Calu3 (cell line): ENCODE measurements at places on chromosomes 5 and 9.

DNA sequence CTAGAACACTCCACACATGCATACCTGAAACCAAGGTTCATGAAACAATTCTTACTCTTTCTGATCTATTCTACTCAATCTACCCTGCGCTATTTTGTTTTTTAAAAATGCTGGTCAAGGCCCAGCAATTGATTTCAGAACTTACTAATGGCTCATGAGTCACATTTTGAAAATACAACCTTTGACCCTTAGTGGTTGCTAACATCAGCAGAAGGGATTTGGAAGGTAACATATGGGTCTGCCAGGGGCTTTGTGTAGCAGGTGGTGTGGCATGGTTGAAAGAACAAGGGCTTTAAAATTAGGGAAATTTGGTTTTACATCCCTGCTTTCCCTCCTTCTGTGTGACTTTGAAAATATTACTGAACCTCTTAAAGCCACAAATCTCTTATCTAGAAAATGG is 101.4 kb downstream of the ATG10 start:
- no peak for DNase-seq

GRCh38 chr5:164027738-164028137 is 522.3 kb downstream of the MAT2B start:
- no peak for DNase-seq

DNA sequence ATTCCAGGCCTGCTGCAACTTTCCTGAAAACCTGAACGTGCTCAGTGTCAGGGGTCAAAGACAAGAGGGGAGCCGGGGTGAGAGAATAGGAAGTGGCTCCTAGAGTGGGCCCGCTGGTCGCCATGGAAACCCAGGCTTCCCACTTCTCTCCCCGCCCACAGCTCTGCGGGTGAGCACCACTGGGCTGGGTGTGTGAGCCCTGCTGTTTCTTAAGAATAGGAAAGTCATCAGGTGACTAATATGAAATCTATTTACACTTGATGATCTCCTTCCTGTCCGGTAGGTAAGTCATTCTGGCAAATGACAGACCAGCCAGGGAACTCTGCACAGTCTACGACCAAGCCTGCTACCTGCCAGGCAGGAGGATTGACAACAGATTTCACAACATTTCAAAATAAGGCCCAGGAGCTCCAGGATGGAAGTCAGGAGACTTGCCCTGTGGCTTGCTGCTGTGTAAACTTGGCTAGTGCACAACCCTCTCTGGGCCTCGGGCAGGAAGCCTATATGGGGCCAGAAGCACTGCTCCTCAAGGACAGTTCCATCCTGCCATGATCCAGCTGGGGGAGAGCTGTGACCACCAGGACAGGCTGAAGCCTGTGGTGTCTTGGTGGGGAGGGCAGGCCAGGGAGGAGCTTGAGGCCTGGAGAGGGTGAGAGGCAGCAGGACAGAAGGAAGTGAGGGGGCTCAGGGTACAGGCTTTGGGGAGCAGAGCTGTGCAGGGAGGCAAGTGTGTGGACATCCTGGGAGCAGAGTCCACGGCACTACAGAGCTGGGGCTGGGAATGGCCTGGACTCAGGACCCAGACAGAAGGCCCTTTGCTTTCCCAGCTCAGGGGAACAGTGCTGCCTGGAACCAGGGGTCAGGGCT is 60.6 kb downstream of the SHB start:
- peak; percentile 50 for DNase-seq

DNA sequence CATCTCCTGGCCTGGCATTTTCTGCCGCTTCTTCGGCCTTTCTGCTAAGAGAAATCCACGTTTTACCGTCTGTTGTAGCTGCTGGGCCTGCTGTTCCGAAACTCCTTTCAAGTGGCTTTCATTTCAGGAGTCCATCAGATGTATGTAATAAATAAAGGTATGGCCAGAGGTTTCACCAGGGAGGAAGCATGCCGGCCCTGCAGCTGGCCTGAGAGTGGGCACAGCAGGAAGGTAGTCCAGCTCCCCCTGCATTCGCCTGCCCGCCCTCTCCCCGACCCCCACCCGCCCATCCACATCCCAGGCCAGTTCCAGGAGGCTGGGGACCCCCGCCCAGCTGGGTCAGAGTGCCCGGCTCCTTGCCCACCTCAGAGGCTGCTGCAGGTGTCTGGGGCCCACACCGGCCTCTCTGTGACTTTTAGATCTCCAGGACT is 46.4 kb upstream of the EXOC3 start:
- DNase-seq, result no peak

- DNase-seq, result peak; percentile 89
These were observed at the start of gene FOXD1 for GRCh38 chr5:73448463-73449136. FOXD1 (minus strand) TSS chr5:73448777; CDS start chr5:73448362, 415 bp downstream.

DNA sequence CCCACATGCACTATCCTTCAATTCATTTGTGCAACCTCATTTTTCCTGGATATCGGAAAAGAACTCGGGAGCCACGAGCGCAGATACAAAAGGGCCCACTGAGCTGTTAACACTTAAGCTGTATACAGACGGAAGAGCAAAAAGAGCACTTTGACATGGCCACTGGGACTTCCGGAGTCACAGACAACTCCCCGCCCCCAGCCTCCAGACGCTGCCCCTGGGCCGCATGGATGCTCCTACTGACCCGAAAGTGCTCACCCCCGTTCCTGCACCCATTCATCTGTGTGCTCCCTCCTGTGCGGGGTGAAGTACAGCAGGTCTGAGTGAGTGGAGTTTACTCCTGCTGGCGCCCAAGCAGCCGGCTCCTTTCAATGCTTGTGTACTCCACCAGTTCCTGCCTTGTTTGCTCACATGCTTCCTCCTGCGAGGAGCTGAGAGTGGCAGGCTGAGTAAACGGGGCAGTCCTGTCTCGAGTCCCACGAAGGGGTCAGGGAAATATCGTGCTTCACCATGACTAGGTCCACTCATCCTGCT is 901.0 kb upstream of the CTNND2 start:
- DNase-seq, result no peak

DNA sequence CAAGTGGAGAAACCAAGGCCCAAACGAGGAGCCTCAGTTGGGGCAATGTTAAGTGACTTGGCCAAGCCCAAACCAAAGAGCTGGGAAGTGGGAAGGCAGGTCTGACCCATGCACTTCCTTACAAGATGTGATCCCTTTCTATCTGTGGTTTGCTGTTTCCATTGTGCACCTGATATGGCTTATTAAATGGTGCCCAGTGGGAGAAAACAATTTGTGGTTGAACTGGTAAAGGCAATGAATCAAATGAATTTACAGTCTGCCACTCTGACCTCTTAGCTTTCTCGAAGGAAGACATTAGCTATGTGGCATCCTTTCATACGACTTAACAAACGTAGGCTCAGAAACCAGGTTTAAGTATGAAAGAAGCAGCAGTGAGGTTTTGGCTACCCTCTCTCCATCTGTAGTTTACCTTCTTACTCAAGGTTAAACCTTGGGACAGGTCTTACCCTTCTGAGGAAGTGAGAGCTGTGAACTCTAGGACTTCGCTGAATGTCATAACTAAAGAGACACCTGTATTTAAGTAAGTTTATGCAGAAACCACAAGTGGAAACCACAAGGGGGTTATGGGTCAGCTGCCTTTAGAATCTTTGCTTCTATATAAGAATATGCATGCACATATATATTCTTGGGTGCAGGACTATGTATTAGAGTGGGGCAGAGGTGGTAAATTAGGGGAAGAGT is 100.5 kb upstream of the SPATA31D4 start:
- DNase-seq, result no peak

DNA sequence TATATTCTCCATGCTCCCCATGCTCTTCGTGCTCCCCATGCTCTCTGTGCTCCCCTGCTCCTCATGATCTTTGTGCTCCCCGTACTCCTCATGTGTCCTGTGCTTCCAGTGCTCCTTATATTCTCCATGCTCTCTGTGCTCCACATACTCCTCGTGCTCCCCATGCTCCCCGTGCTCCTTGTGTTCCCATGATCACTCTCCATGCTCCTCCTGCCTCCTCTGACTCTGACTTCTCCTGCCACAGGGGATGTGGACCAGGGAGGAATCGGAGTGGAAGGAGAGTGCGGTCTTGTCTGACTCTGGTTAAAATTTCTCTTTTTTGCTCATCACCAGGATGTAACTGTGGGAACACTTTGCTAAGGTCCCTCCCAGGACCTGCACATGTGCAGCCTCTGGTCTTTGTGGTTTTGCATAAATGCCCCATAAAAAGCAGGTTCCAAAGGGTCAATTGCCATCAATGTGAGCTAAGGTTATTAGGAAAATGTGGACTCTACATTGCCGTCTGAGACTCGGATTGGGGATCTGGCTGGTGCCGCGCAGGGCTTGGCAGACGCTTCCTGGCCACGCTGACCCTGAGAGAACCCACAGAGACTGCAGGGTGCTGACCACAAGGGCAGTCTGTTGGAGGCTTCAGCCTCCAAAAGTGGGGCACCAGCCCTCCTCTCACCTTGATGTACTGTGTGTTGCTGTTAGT is 52.5 kb downstream of the TRIP13 start:
- no peak for DNase-seq

- DNase-seq, result no peak
These were observed 1.2 kb downstream of the CKS2 start for GRCh38 chr9:89312222-89312571.

DNA sequence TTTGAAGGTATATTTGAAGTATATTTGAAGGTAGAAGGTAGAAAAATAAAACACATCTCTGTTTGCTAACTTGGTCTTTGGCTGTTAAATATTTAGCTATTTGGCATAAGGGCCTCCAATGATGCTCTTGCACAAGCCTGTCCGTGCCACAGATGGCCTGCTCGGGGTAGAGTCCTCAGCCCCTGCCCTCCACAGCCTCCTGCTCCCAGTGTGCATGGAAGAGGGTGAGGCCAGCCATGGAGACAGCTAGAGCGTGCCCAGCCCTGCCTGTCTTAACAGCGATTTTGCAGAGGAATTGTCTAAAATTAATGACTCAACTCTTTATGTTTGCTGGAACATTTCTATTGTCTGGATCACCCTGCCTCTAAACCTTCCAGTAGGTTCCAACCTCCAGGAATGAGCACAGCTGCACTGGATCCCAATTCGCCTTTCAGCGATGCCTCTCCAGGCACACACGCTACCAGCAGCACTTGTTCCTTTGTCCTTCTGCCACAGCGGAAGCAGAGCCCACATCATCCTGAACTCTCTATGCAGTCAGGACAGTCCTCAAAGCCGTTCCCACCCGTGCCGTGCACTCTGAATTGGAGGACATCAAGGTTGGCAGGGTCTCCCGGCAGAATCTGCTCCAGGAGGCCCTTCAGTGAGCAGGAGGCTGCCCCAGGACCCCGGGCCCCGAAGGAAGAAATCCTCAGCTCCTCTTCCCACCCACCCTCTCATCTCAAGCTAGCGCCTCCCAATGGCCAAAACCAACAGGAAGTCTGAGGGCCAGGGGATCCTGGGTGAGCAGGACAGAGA is 254.0 kb upstream of the IRX1 start:
- no peak for DNase-seq

- DNase-seq, result no peak
These were observed 471.3 kb downstream of the LRRC70 start for GRCh38 chr5:63049935-63050334.

GRCh38 chr9:136560586-136560985 is 14.7 kb upstream of the NOTCH1 start:
- DNase-seq, result no peak

- no peak for DNase-seq
These were observed 351.5 kb downstream of the BNC2 start for GRCh38 chr9:16519001-16519400.

DNA sequence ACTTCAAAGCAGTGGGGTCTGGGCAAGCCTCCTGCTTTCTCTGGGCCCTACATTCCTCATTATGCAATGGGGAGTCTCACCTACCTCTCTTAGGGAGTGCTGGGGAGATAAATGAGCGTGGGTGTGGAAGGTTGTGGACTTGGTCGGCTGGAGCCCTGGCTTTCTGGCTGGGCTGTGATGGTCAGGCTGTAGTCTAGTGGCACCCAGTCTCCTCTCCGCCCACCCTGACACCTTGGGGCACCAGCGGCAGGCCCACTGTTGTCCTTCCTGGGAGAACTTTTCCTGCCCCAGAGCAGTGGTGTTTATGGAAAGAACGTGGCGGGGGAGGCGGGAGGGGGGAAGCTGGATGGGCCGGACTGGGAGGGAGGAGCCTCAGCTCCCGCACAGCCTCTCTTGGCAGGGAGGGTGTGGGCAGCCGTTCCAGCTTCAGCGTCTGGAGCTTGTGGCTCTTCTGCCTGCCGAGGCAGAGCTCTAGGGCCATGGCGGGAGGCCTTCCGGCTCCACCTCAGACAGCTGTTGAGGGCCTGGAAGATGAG is 4.1 kb downstream of the PTGS1 start:
- no peak for DNase-seq

GRCh38 chr5:180915924-180916323 is 17.0 kb downstream of the BTNL8 start:
- no peak for DNase-seq

GRCh38 chr9:127915325-127915752 is 1.5 kb downstream of the ST6GALNAC4 start:
- DNase-seq, result no peak

GRCh38 chr9:91486699-91487497 is 63.3 kb upstream of the NFIL3 start:
- DNase-seq, result no peak

DNA sequence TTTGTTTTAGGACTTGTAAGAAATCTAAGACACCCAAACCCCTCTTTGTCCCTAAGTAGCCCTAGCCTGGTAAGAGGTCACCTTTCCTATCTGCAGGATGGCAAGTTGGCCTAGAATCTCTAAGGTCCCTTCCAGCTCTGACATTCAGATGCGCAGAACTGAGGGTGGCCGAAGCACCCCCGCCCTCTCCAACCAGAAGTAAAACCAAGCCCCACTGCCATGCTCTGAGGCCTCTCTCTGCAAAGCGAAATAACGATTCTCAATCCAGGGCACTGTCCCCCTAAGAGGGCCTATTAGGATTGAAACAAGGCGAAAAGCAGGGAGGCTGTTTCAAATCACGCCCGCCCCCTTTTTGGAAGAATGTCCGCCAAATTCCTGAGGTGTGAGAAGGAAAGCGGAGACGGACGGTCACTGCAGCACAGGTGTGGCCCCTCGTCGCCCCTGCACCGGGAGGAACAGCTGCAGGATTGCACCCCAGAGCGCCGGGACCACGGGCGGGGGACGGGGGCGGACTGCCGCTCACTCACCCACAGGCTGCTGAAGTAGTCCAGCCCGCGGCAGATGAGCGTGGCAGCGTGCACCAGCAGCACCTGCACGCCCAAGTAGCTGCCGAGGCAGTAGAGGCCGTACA is 824 bp downstream of the TMEM245 start:
- no peak for DNase-seq

GRCh38 chr5:60495644-60496520 is 204.1 kb downstream of the DEPDC1B start:
- DNase-seq, result no peak

DNA sequence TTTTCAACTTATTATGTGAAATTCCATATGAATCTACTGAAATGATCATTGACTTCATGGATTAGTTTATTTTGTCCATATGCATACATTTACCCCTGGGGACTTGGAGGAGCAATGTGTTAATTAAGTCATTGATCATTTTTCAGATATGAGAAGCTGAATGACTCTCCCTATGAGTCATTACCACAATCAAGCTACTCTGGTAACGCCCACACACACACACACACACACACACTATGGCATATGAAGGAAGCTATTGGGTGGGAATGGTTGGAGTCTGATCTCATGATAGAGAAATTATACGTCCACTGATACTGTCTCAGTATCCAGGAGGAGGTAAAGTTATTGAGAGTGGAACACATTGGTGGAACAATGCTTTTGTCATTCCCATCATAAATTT is 528.9 kb downstream of the AGTPBP1 start:
- peak; percentile 66 for DNase-seq
